ENCODE measurements at places on chromosomes 16 and 17.

GRCh38 chr16:54026456-54026855, 260.1 kb downstream of the IRX3 start:
- DNase-seq = no peak

DNA sequence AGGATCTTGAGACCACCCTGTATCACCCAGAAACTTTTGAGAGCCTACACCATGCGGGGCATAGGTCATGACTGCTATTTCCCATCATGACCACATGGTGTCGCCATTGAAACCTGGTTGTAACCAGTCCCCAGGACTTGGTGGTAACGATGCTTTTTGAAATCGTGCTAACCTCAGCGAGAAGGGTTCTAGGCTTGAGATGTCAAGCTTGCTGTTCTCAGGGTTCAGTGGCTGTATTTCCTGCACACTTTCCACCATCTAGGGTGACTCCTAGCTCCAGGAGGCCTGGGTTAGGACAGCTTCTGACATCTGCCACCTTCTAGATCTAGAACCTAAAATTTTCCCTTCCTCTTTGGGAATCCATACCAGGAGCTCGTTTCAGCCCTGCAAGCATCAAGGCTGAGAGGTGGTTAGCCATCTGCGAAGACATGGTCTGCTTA, 13.0 kb upstream of the SPNS3 start:
- DNase-seq = peak; percentile 28

GRCh38 chr17:49687878-49688491, 10.1 kb upstream of the SPOP start:
- DNase-seq = peak; percentile 69

DNA sequence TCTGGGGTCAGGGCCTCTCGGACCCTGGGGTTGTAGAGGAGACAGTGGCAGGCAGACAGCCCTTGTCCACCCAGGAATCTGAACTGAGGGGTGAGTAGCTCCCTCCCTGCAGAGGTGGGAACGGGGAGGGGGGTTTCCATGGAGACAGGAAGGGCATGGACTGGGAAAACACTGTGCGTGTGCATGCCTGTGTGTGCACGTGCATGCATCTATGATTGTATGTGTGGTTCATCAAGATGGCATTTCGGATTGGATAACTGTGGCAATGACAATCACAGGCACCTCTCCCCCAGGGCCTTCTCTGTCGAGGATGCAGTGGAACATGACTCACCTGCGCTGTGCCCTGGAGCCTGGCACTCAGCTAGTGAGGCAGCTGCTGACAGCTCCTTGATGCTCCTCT, 6.1 kb upstream of the CD300C start:
- DNase-seq = no peak

- no peak for DNase-seq
Measured at GRCh38 chr17:69820876-69821473, 254.1 kb upstream of the KCNJ16 start.

DNA sequence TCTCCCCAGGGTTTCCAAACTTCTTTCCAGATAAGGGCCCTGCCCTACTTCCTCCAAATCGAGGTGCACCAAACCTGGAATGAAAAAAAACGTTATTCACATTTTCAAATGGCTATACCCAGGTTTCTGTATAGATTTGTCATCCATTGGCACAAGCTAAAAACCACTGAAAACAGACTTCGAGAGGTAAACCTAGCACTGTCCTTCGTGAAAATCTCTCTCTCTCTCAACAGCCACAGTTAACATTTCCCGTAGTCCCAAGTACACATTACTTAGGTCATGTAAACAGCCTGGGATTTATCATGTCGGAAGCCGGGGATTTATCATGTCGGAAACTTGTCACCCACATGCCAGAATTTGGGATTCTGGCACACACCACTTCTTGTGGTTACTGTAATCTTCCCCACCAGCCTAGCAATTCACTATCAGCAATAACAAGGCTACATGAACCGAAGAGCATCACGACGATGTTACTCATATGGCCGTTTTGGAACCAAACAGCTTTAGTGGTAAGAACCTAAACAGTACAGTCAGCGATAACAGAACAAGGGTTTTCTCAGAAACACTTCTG, 1.2 kb downstream of the DDX5 start:
- no peak for DNase-seq

DNA sequence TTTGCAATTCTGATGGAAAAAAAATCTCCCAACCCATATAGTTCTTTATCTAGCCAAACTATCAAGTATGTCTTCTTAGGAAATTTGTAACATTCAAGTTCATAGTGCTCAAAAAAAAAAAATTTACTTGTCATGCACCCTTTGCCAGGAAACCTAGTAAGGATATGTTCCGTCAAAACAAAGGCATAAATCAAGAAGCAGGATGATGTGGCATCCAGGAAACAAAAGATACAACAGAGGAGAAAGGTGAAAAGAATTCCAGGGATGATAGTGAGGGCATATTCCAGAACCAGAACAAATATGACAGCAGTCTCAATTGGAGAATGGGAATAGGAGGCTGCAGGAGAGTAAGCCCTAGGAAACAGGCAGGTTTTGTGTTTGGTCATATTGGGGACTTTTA, 104.6 kb downstream of the SPAG9 start:
- DNase-seq = no peak

DNA sequence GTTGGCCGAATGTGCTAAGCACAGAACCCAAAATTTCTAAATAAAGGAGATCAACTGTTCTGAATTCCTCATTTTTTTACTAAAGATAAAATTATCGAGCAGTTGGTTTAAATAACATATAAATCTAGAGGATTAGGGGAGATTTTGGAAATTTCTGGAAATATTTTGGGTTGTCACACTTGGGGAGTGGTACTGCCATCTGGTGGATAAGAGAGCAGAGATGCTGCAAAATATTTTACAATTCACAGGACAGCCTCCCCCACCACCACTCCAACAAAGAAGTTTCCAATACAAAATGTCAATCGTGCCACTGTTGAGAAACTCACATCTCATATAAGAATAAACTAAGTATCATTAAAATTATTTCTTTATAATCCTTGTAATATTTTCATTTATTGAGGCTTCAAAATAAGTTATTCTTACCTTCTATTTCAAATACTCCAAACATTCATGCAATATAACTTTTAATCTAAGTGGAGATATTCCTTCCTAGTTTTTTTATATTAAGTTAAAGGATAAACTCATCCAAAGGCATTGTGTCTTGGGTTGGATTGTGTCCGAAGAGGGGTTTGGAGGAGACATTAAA, 17.0 kb upstream of the ABCA8 start:
- DNase-seq = no peak

- DNase-seq = no peak
Measured at GRCh38 chr17:37133136-37133535, 184.4 kb downstream of the AATF start.

GRCh38 chr16:20918486-20919239, 18.1 kb downstream of the LYRM1 start:
- DNase-seq = no peak

DNA sequence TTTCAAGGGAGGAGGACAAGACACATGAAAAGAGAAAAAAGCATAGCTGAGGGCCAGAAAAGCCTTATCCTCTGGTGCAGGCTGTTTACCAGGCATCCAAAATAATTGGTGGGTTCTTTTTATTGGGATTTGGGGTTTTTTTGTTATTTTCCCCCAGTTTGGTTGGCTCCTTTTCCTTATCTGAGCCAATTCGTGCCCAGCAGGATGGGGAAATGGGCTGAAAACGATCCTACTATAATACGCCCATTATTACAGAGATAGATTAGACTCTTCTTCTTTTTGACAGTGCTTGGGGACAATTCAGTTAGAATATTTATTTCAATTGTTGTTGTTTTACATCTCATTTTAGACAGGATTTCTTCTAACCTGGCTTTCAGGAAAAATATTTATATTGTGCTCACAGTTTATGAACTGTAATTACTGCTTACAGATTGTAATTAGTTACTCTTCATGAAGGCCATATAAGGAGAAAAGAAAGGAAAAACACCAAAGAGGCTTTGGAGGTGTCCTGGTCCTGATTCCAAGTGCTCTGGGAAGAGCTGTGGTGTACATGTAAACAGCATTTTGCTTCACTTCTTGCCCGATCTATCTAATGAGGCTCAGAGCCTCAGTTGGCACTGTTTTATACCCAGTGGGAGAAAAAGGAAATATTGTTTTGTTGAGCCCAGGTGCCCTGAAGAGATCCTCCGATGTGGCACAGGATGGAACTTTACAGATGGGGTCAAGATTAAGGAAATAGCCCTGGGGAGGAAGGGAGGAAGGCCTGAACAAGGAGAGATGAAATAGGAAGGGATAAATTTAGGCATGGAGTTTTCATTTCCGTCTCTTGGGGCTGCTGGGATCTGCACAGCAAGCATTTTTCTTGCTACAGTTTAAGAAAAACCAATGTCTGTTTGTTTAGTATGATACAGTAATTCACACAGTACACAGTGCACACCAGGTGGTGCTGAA, 611 bp upstream of the ANKRD40 start:
- DNase-seq = no peak

DNA sequence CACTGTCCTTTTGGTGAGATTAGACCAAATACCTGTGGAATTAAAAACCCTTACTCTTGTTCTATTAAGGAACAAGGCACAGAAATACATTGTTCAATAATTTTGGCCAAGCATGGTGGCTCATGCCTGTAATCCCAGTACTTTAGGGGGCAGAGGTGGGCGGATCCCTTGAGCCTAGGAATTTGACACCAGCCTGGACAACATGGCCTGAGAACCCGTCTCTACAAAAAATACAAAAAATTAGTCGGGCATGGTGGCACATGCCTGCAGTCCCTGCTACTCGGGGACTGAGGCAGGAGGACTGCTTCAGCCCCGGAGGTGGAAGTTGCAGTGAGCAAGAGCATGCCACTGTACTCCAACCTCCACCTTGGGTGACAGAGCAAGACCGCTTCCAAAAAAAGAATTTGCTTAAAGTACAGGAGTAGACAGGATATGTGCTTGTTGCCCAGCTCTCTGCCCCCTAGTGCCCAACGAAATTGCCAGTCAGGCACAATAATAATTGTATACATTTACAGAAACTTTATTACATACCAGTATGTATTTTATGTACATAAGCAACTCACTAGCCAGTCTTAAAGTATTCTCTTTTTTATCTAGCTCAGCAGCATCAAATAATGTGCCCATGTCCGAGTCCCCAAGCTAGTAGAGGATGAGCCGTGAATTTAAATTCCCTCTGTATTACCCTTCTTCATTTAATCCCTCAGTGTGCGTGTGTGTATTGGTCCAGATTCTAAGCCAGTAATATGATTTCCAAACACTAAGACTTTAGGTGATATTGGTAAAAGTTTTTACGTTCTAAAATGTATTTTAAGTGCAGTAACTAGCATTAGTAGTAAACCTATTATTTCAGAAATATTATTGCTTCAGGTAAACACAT, 1.4 kb downstream of the THUMPD1 start:
- DNase-seq = no peak

- DNase-seq = peak; percentile 37
Measured at GRCh38 chr17:49741009-49741691, 22.8 kb downstream of the FAM117A start.

- no peak for DNase-seq
Measured at GRCh38 chr17:17701658-17702057, 20.4 kb downstream of the RAI1 start.
